ENCODE measurements at places on chromosomes 2 and 18.

- DNase-seq: no peak
These were observed 13.3 kb downstream of the CELF4 start for GRCh38 chr18:37552286-37552685.

DNA sequence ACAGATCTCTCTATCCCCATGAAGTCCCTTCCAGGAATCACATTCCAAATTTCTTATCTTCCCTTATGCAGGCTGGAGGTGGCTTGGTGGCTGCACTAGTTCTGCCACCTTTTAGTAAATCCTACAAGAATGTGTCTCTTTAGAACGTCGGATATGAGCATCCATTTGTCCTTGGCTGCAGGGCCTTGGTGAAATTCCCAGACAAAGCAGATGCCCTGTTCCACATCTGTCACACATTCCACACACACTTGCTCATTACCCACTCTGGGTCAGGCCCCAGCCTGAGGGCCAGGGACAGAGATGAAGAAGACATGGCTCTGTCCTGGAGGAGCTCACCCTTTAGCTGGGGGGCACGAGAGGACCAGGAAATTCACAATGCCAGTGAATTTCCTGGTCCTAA is 31.2 kb upstream of the GPR17 start:
- DNase-seq: no peak

- DNase-seq: no peak
These were observed 232.7 kb downstream of the METTL4 start for GRCh38 chr18:2338601-2339000.

- DNase-seq: no peak
These were observed 52.8 kb upstream of the HAAO start for GRCh38 chr2:42844901-42845821.

DNA sequence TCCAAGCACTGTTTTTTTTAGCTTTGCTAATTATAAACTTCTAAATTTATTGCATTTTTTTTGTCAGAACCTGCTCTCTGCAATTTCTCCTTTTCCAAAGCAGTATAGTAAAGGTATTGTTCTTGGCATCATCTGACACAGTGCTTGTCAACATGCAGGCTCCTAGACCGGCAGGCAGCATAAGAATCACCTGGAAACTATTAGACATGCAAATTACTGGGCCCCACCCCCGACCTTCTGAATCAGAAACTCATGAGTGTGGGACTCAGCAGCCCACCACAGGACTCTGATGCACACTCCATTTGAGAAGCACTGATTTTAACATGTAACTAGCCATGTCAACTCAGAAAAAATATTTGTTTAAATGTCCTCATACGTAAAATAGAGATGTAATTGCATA is 551.1 kb upstream of the CELF4 start:
- DNase-seq: no peak

- DNase-seq: no peak
These were observed 89.0 kb upstream of the PNPT1 start for GRCh38 chr2:55782528-55783173.

GRCh38 chr2:96651793-96652192 is 9.2 kb downstream of the FER1L5 start:
- no peak for DNase-seq

GRCh38 chr2:182867426-182868053 is 1.1 kb upstream of the FRZB start:
- DNase-seq: no peak

GRCh38 chr2:47058003-47058931 is 96.8 kb downstream of the STPG4 start:
- DNase-seq: no peak

DNA sequence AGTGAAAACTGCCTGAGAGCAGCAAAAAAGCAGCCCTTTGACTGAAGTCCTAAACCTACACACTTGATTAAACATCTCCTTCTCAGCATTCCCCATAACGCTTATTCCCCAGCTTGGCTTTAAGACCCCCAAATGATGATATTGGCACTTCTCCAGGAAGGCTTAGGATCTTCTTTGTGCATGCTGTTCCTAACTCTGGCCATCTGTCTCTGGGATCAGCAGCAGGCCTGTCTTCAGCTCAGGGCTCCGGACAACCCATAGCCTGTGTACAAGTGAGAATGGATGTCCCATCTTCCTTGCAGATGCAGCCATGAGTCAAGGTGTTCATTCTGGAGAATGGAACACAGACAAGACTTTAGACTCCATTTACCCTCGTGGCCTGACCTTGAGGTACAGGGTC is 81.6 kb upstream of the TMEM17 start:
- DNase-seq: no peak
